ENCODE measurements at places on chromosomes 6 and 20.

GRCh38 chr6:108874470-108875160 lies 26.4 kb downstream of the ARMC2 start:
- DNase-seq: no peak

- DNase-seq: no peak
Measured at GRCh38 chr20:50170549-50171220, 17.2 kb upstream of the PEDS1 start.

DNA sequence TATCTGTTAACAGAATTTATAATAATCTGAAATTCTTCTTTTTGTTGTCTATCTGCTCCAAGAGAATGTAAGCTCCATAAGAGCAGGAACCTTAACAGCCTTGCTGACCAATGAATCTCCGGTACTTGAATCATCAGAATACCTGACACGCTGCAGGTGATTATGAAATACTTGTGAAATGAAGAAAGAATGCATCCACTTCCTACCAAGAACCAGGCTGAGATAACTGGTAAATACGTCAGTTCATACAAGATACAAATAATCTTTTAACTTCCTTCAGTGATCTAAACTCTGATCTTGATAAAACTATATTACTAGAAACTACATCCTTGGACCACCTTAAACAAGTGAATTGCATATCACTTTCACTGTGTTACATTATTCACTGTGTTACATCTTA lies 116.2 kb downstream of the MAP3K5 start:
- no peak for DNase-seq

DNA sequence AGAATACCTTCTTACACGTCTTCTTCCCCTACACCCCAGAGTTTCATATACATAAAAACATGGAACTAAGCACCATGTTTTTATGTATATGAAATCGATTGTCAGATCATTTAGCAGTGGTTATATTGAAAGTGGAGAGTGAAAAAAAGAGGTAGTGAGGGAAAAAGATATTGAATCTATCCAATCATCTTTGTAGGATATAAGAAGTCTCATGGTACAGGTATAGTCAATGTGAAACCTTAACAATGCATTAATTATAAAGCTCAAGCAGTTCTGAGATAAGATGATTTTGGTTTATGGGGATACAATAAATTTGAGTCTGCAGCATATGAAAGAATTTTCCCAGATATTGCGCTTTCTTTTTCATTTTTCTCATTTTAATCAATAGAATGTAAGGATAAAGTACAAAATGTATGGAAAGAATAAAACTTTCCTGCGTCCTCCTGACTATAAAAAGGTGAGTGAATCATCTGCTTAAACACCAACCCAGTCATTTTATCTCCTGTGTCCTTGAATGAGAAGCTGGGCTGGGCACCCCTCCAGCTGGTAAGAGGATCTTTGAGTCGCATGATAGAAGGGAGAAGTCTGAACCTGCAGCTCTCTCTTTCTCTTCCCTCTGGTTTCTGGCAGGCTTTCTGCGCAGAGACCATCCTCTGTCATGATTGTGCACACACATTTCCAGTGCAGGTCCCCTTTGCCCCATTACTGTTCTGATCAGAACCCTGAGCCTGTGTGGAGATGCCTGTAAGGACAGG lies 28.1 kb upstream of the AKIRIN2 start:
- no peak for DNase-seq

DNA sequence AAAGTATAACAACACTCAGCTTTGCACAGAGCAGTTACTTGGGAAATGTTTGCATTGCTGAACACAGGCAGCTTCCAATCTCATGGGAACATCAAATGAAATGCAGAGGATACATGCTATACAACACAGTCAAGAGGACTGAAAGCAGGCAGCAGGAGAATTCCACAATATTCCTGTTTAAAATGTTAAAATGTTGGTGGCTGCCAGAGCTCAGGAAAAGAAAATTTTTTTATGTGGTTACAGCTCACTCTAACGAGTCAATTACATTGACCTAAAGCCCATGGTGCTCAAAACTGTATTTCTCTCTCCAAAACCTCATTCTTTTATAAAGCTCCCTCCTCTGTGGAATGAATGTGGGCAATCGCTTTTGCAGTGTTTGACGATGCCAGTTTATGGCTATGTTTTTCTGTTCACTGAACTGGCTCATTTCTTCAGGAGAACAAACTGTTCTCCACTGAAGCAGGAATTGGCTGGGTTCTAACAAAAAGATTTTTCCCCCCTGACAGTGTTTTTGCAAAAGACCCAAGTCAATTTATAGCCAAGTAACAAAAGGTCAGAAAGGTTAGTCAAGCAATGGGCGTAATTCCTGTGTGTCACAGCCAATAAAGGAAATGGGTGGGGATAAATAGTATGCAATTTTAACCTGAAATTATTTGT lies 69.0 kb downstream of the ZHX3 start:
- no peak for DNase-seq

- no peak for DNase-seq
Measured at GRCh38 chr6:34718976-34719375, 22.4 kb upstream of the ILRUN start.

GRCh38 chr6:13273931-13274706 lies 54.2 kb downstream of the TBC1D7 start:
- no peak for DNase-seq

- DNase-seq: no peak
Measured at GRCh38 chr6:77371748-77372147, 91.5 kb downstream of the HTR1B start.

- no peak for DNase-seq
Measured at GRCh38 chr6:28235912-28236452, 10.9 kb downstream of the ZSCAN9 start.

- DNase-seq: no peak
Measured at GRCh38 chr20:23759306-23759940, 8.7 kb upstream of the CST1 start.

GRCh38 chr6:12092762-12093161 lies 80.7 kb downstream of the HIVEP1 start:
- DNase-seq: no peak

DNA sequence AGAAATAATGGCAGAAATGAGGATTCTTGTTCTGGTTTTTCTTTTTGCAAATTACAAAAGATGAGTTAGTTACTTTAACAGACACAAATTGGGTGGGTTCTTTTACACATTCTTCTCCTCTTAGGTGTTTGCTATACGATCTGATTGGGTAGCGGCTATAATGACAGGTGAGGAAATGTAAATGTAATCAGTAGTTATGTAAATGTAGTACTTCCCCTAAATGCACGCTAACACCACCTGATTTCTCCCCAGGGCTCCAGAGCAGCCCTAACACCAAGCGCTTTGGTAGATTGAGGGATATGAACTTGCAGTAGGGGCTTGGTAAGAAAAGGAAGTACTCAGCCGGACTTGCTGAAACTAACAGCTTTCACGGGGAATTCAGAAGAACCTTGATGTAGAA lies 499.4 kb upstream of the NOX3 start:
- no peak for DNase-seq

- DNase-seq: no peak
Measured at GRCh38 chr6:31949926-31950548, 4.1 kb downstream of the CFB start.

DNA sequence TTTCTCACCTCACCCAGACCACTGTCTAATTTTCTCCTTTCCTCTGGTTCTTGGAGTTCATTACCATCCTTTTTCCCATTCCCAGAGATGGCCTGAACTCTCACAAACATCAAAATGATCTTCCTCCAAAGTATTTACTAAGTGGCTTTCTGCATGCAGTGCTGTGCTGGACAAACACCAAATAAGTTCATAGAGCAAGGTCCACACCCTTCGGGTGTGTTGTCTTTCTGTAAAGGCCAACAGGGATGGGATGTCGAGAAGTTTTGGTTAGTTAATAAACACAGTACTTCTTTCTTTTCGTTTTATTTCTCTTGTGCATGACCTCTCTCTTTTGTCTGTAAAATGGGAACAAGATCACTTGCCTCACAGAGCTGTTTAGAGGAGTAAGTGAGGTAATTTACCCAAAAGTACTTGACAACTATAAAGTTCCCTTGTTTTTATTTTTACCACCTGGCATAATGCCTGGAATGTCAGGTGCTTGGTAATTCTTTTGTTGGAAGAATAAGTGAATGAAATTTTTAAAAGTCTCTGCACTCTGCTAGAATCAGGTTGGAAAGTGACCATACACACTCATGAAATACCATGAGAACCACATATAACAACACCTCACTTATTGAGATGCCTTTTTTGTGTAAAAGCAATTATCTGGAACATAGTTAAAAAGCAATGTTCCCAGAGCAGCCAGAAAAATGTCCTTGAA lies 22.8 kb upstream of the CCN6 start:
- DNase-seq: no peak

GRCh38 chr20:40181676-40182075 lies 507.4 kb downstream of the MAFB start:
- DNase-seq: no peak

- DNase-seq: no peak
Measured at GRCh38 chr6:155050311-155050710, 55.2 kb downstream of the TIAM2 start.
